ENCODE measurements at places on chromosomes 11 and 22.

GRCh38 chr11:94557421-94557820 is 9.7 kb upstream of the PIWIL4 start:
- no peak for DNase-seq

GRCh38 chr22:28021116-28021997 is 102.3 kb upstream of the PITPNB start:
- no peak for DNase-seq

DNA sequence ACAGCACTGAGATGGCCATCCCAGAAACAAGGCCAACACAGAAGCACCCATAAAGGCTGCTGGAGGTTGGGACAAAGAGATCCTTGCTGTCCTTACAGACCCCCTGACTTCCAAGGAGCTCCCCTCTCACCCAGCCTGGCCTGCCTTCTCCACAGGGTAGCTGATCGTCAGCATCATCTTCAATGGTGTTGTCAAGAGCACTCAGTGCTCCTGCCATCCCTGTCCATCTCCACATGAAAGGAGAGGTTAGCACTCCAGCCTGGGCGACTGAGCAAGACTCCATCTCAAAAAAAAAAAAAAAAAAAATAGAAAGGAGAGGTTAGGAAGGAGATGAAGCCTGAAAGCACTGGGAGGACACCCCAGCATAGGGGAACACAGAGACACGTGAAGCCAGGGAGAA is 2.1 kb upstream of the POU2AF3 start:
- DNase-seq: no peak

GRCh38 chr11:10522276-10522675 is 18.7 kb downstream of the RNF141 start:
- no peak for DNase-seq

DNA sequence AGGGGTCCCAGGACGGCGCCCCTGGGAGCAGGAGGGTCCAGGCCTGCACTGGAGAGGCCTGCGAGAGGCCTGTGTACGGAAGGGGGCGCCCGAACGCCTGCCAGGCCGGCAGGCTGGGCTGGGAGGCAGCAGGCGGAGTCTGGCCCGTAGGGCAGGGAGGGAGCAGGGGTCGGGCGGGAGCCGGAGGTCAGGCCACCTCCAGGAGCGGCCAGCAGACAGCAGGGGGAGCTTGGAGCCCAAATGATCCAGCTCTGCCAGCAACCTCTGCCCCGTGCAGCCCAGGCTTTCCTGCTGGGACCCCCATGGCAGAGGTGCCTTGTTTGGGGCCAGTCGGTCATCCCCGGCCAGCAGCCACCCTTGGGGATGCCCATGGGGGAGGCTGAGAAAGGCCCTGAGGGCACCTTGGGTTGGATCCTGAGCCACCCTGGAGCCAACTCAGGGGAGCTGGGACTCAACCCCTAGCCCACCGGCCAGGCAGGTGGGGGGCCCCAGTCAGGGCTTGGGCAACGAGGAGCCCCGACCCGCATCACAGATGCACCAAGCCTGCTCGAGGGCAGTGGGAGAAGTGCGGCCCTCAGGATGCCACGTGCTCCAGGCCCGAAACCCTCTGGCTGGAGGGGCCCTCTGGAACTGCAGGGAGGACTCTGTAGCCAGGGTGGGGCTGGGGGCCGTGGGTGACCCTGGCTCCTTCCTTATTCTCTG is 9.6 kb upstream of the SYT8 start:
- no peak for DNase-seq

DNA sequence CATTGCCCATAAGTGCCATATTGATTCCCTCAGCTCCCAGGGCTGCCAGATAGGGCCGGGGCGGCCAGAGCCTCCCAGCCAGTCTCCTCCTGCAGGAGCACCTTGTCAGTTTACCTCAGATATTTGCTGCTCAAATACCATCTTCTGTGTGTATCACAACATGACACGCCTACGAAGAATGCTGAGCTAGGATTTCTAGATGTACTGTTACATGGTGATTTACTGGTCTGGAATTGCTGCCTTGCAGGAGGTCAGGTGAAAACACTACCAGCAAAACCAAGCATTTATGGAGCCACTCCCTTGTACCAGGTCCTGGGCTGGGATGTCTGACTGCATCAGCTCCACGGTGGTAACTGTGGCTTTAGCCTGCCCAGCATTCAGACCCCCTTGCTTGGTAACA is 11.8 kb downstream of the MICAL3 start:
- DNase-seq: no peak

- no peak for DNase-seq
These were observed 785.6 kb downstream of the TBC1D22A start for GRCh38 chr22:47547881-47548650.

DNA sequence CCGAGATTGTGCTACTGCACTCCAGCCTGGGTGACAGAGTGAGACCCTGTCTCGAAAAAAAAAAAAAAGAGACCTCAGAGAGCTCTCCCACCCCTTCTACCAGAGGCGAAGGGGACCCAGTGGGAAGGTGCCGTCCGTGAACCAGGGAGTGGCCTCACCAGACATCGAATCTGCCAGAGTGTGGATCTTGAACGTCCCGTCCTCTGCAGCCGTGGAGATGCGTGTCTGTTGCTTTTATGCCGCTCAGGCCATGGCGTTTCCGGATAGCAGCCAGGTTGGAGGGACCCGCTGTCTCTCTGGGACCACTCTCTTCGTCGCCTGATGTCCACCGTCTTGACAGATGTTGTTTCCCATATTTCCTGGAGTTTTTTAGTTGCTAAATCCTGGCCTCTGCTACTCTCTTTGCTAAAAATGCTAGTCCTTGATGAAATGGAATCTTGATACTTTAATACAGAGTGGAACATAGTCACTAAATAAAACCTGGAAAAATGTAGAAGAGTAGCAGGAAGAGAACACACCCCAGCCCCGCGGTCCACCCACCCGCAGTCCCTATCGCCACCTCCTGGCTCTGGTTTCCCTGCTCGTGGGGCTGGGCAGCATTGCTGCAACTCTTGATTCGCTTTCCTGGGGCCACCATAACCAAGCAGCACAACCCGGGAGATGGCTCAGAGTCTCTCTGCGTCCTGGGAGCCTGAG is 12.0 kb upstream of the MUC6 start:
- DNase-seq: no peak

- DNase-seq: no peak
These were observed 38.9 kb downstream of the MS4A2 start for GRCh38 chr11:60127311-60127811.

DNA sequence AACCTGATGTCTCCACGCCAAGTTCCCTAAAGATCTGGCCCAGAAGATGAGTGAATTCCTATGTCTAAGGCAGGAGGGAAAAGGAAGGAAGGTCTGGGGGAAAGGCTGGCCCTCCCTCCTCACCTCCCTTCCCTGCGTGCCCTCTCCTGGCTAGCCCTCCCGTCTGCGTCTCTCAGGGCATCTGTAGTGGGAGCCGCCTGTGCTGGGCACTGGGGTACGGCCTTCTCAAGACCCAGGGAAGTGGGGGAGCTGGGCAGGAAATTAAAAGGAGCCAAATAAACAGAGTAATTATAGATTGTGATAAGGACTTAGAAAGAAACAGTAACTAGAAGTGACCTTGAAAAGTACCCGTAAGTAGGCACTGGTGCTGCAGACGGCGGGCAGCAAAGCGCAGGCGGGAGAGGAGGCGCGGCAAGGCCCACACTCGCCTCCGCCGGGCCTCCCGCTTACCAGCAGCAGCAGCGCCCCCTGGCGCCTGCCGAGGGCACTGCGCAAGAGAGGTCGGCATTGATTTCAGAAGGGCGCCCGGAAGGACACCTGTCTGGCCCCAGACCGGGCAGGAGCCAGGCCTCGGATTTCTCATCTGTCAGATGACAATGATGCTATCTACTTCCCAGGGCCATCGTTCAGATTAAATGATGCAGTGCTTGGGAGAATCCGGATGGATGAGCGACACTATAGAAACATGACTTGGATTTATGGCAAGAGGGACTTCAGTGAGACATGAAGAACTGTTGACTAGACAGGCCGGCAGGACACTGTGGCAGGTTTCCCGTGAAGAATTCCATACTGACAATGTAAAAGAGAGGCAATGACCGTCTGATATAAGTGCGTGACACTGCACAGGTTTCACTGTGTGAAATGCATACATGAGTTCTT is 7.3 kb downstream of the KCNJ1 start:
- no peak for DNase-seq

- no peak for DNase-seq
These were observed 84.7 kb upstream of the BARX2 start for GRCh38 chr11:129290966-129291365.

DNA sequence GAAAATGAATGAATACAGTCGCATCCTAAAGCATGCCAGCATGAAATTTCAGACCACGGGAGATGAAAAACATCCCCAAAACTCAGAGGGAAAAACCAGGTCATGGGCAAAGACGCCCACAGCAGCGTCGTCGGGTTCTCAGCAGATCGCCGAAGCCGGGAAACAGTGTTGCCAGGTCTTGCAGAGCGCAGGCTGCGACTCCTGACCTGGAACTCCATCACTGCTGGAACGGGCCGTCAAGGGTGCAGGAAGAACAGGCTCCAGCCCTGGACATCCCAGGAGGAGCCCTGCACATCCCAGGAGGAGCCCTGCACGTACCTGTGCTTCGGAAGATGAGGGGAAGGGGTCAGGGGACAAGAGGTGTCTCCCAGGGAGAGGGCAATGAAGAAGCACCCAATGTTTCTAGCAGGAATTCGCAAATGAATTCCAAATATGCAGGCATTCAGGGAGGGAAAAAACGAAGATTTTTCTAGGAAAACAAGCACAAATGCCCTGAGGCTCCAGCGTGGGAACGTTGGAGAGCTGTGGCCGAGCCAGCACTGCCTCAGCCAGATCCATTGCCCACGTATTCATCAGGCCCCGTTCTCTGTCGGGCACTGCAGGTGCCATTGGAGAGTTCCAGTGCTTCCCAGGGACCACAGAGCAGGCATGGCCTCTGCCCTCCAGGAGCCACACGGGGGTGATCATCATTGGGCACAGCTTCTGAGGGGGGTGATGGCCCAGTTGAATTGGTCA is 1110.4 kb downstream of the BRD1 start:
- DNase-seq: no peak

DNA sequence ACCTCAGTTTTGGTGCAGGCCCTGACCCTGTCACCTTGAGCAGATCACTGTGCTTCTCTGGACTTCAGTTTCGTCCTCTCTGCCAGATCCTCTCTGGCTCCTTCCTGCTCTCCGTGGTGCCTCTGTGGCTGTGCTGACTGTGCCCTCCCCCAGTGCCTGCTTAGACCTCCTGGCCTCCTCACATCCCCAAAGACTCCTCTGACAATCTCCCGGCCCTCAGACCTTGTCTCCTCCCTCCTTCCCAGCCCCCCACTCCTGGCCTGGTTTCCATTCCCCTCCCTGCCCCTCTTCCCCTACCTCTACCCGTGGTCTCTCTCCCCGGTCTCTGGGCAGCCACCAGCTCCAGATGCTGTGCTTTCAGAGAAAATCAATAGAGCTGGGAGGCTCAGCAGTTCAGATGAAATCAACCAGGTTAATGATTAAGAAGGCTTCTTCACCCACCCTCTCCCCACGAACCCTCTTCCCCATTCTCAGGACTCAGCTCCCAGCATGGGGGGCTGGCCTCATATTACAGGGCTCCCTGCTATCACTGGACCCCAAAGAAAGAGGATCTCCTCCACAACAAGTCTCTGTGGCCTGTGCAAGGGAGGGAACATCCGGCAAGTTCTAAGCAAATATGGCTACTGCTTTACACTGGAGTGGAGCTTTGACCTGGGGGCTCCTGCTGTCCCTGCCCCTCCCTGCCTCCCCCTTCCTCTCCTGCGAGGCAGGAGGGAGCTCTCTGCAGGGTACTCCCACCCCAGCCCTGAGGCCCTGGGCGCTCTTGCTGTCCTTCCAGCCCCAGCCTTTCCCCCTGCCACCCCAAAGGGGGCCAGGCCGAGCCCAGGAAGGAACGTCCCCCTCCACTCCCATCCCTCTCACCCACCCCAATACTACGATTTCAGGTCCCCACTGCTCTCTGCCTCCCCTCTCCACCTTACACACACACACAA is 8.5 kb downstream of the BACE1-AS start:
- no peak for DNase-seq

- no peak for DNase-seq
These were observed 4.6 kb downstream of the GATD1 start for GRCh38 chr11:772429-773390.

DNA sequence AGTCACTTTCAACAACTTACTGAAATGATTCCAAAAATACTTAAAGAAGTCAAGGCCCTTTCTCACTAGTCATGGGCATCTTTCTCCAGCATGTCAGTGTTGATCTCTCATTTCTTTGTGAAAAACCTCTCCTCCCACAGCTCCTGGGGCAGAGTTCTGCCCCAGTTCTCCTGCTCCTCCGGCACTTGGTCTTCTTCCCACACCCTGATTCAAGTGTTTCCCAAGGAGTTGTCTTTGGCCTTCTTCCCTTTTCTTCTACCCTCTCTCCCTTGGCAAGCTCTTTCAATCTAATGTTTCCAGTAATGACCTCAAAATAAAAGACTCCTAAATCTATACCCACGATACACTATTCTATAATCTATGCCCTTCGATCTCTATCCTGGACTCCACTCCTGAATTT is 42.1 kb upstream of the CCDC34 start:
- DNase-seq: no peak

Measured in BJ (cell line).